ENCODE measurements at places on chromosomes 1 and 21.

DNA sequence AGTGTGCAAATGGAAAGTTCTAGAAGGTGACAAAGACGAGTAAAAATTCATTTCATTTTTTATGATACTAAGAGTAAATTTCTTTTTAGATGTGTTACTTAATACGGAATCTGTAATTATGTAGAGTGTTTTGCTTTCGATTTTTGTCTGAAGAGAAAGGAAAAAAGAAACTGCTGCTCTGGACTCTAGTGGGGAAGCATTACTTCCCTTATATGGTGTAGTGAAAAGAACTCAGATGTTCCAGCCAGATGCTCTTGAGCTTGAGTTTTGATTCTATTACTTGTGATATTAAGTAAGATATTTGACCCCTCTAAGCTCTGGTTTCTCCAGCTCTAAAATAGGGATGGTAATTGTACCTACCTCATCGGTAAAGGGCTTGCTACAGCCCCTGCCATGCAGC is 12.2 kb upstream of the GPR161 start:
- DNase-seq: no peak

DNA sequence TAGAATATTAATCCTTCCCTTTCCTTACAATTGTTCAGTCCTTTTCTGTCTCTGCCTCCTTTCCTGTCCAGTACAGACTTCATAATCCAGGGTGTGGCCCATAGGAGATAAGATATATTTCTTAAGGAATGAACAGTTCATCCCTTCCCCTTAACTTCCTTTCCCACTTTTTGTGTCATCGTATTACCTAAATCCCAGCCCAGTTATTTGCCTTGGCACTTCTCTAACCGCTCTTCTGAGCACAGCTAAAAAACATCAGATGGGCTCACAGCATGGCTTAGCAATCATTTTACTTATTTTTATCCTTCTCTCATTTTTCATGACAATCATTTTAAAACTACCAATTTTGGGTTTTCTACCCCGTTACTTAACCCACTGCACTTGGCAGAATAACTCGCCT is 39.6 kb downstream of the F3 start:
- no peak for DNase-seq

DNA sequence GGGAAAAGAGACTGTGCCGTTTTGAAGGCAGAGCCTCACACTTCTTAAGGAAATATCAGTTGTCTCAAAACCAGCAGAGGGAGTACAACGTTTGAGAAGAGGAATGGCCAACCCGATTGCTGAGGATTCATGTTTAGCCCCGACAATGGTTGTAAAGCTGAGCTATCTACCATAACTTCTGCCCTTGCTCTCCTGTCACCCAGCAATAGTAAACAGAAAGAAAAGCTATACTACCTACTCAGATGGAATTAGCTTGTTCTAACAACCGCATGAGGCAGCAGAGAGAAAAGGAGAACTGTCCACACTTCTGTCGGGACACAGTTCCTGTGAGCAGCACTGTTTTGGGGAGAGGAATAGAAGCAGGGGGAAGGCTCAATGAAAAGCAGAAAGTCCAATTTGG is 91.2 kb downstream of the SLC45A1 start:
- DNase-seq: peak; percentile 75

DNA sequence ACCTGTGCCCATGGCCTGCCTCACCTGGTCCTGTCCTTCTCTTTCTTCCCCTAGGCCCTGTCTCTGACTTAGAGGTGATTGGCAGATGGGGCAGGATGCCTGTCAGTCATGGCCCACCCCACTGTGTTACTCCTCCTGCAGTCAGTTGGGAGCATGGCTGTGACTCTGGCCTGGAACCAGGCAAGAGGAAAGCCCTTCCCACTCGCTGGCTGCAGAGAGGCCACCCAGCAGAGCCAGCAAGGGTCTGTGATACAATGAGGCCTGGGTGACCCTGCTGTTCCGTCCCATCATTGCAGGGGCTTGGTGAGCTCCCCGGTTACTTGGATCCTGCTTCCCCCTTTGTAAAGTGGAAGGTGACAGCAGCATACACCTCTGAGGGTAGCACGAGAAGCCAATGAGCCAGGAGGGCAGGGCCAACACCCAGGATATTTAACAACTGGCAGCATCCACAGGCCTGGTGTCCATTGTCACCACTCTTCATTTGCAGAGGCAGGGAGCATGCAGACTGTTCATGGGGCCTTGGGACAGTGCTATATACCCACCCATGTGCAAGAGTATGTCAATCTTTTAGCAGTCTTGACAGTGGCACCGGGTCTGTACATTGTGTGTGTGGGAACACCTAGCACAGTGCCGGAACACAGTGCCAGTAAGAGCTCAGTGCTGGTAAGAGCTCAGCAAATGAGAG is 191.0 kb upstream of the C1orf174 start:
- no peak for DNase-seq

DNA sequence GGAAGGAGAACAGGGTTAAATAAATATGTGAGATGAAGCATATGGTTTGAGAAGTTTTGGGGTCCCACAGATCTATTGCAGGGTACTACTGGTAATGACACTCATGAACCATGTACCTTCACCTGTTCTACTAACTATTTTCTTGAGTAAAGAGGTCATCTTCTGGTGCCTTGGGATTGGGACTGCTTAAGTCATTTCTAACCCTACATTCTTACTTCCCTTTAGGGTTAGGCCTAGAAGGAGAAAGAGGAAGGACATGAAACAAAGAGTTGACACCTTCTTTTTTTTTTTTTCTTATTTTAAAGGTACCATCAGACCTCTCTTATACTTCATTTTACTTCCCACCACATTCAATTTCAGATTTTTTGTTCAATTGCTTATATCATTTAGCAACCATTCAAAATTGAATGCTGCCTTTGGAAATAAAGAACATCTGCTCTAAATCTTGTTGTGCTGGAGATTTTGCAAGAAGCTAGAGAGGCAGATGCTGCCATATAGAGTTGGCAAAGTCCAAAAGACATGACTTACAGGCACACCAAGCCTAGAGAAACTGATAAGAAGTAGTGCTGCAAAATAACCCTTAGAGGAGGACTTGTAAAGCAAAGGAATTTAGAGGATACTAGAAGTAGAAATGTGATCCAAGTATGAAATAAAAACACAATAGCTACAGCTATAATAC is 374.4 kb upstream of the ST6GALNAC5 start:
- DNase-seq: no peak
